ENCODE measurements at places on chromosomes 6 and 20. TPM values are rescaled to one million over a fixed set of nuclear protein-coding genes. Genes with fewer than 3 reads are reported as not detected.

The FHL5 gene
- total RNA-seq = 8.5 TPM

GRCh38 chr6:149754548-149754947 is 5.0 kb downstream of the PCMT1 start:
- no peak for DNase-seq

The FAM110A gene
- 3.4 TPM for total RNA-seq

GRCh38 chr6:43491750-43492661 is 14.6 kb downstream of the TJAP1 start:
- peak; percentile 95 for DNase-seq

GRCh38 chr6:53929041-53929820 is 134.4 kb downstream of the LRRC1 start:
- no peak for DNase-seq

DNA sequence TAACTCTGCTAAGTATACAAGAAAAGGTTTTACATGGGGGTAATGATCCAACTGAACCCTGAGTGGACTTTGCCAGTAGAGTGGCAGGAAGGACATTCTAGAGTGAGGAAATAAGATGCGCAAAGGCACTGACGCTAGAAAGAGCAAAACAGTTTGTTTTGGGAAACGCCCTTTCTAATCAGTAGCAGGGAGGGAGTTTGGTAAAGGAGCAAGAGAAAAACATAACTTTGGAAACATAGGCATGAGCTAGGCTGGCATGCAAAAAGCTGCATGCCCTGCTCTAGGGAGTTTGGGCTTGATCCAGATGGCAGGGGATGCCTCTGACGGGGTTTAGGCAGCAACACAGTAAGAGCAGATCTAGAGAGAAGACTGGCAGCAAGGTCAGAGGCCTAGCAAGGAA is 135.2 kb downstream of the DST start:
- DNase-seq = no peak

GRCh38 chr6:31174378-31174777 is 3.9 kb upstream of the POU5F1 start:
- no peak for DNase-seq

DNA sequence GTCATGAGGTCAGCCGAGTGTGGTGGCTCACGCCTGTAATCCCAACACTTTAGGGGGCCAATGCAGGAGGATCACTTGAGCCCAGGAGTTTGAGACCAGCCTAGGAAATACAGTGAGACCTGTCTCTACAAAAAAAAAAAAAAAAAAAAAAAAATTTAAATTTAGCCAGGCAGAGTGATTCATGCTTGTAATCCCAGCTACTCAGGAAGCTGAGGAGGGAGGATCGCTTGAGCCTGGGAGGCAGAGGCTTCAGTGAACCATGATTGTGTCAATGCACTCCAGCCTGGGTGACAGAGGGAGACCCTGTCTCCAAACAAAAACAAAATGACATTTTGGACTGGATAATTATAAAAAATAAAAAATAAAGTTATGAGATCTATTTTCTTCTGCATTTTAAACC is 56.2 kb downstream of the ADGRF1 start:
- DNase-seq = no peak

DNA sequence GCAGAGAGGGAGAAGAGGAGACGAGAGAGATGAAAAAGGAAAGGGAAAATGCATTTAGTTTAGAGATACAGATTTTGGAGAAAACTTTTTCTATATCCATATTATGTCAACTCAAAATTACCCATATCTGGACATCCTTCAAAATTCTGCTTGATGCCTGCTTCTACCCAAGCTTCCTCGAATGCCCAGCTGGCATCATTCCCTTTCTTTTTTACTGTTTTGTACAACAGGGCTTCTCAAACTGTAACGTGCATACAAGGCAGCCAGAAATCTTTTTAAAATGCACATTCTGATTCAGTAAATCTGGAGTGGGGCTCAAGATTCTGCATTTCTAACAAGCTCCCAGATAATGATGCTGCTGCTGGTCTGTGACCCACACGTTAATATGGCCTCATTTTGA is 462.8 kb upstream of the CHD6 start:
- DNase-seq = no peak

GRCh38 chr6:105178110-105178509 is 1.7 kb downstream of the POPDC3 start:
- DNase-seq = no peak

GRCh38 chr6:136600818-136601217 is 50.6 kb upstream of the MAP7 start:
- no peak for DNase-seq

The TAAR8 gene
- total RNA-seq = not detected

GRCh38 chr6:149337320-149337719 is 19.8 kb downstream of the TAB2 start:
- DNase-seq = no peak

DNA sequence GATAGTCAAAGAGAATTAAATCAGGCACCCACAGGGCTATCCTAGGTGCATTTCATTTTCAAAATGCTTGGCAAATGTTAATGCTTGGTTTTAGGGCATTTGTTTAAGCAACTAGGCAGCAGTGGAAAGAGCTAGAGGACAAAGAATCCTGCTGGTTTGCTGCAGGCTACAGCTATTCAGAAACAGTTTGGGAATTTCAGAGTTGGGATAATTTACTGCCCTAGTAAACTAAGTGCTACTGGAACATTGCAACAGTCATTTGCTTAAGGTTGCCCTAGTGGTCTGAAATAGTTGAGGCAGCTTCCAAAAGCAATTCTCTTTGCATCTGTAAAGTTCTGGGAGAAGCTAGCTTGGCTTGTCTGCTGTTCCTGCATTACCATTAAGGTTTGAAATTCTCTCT is 312.7 kb downstream of the LAMA2 start:
- DNase-seq = no peak

DNA sequence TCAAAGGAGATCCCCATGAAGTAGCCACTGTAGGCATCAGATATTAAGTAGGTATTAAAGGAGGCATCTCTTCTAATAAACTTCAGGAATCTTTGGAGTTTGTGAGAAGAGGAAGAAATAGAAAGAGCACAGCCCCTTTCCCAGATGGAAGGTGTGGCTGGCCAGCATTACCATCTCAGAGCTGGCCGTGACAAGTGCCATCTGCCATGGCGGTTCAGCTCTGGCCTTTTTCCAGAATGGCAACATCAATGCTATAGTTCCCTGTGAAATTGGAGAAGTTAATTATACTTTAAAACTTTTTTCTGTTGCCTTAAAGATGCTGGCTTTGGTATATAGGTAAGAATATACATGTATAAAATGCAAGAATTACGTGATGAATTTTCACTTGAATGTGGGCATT is 51.9 kb upstream of the MCUR1 start:
- DNase-seq = no peak

Measured in psoas muscle (tissue), 8 donors.